ENCODE measurements at places on chromosomes 5 and 9.

- no peaks in the 10 kb centered on the region for H3K27me3 ChIP-seq
- H3K4me3 ChIP-seq: peak overlapping the region; percentile 73
- H3K36me3 ChIP-seq: peaks cover 5% of the 10 kb centered on the region
- H3K27ac ChIP-seq: peak overlapping the region; percentile 83
- peaks cover 48% of the 10 kb centered on the region for H3K4me1 ChIP-seq
Measured at GRCh38 chr9:94860678-94861588, 134.4 kb downstream of the AOPEP start.

DNA sequence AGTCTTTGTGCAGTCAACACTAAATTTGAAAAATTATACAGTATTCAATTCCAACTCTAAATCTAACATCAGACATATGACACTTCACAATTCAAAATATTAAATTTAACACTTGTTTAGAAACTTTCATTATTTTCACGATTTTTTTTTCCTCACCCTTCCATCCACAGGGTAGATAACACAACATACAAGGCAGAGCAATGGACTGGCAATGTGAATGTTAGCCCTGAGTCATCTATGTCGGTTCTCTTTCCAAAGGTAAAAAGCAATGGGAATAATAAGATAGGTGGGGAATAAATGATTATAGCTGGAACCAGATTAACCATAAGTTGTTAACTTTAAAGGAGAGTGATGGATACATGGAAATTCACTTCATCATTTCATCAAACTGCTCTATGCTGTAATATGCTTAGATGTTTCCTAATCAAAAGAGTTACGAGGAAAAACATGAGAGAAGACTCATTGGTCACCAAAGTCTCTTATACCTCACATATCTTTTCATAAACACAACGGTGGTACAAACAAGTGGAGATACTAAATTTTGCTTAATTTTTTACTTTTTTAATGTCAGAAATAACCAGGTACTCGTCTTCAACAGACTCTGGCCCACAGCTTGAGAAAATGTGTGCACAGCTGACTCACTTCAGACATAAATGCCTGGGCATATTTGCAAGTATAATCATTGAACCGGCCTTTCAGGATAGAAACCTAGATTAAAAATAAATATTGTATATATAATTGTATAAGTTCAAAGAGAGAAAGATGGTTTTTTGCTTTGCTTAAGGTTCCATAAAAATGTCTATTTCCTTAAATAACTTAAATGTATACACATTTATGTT is 23.0 kb downstream of the RFX3 start:
- H3K27ac ChIP-seq: no peak overlapping the region
- H3K27me3 ChIP-seq: no peaks in the 10 kb centered on the region
- no peaks in the 10 kb centered on the region for H3K36me3 ChIP-seq
- DNase-seq: no peak
- H3K4me3 ChIP-seq: no peak overlapping the region

DNA sequence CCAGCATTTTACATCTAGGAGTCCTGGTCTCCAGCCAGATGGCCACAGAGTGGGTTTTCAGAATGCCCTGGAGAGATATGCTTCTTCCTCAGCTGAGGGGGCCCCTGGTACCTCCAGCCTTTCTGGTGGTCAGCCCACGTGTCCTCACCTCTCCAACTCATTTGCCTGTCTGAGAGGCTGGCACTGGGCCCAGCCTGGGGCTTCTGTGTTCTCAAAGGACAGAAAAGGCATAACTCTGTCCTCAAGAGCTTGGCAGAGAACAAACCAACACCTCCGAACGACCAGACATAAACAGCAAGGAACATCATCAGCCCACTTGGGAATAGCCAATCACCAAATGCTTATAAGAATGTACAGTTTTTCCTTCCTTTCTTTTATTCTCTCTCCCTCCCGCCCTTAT is 17.1 kb downstream of the ENG start:
- no peak overlapping the region for H3K27ac ChIP-seq
- no peak overlapping the region for H3K4me3 ChIP-seq
- no peaks in the 10 kb centered on the region for H3K27me3 ChIP-seq
- H3K4me1 ChIP-seq: peaks cover 3% of the 10 kb centered on the region
- no peak for DNase-seq

DNA sequence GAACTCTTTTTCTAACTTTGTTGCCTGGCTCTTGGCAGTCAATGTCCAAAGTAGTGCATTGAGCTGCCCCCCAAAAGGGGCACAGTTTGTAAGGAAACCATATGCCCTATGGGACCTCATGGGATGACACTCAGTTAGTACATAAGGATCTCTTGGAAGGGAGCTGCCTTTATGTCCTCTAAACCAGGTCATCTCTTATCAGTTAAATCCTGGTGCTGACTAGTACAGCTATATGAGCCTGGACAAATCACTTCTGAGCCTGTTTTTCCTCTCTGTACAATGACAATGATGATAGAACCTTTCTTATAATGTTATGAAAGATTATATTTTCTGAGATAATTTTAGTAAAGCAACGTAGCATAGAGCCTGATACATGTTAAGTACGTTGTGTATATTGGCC is 44.1 kb downstream of the PIK3R1 start:
- H3K27me3 ChIP-seq: no peaks in the 10 kb centered on the region
- no peak for DNase-seq
- H3K4me1 ChIP-seq: peaks cover 65% of the 10 kb centered on the region
- H3K4me3 ChIP-seq: no peak overlapping the region
- H3K36me3 ChIP-seq: peaks cover 11% of the 10 kb centered on the region

GRCh38 chr5:160445132-160445531 is 23.5 kb downstream of the PTTG1 start:
- no peak overlapping the region for H3K4me3 ChIP-seq
- peaks cover 2% of the 10 kb centered on the region for H3K27me3 ChIP-seq
- H3K4me1 ChIP-seq: peaks cover 74% of the 10 kb centered on the region
- H3K27ac ChIP-seq: no peak overlapping the region
- H3K36me3 ChIP-seq: peaks cover 7% of the 10 kb centered on the region

GRCh38 chr5:87150630-87151029 is 117.1 kb upstream of the RASA1 start:
- no peak overlapping the region for H3K27ac ChIP-seq
- H3K36me3 ChIP-seq: peaks cover 2% of the 10 kb centered on the region
- no peak for DNase-seq
- no peak overlapping the region for H3K4me3 ChIP-seq
- peaks cover 9% of the 10 kb centered on the region for H3K27me3 ChIP-seq
- peaks cover 13% of the 10 kb centered on the region for H3K4me1 ChIP-seq
